Amniotic stem cell (primary cell): ENCODE measurements at places on chromosomes 12 and 14.

- no peak for DNase-seq
Measured at GRCh38 chr12:113795445-113795844, 170.7 kb downstream of the RBM19 start.

DNA sequence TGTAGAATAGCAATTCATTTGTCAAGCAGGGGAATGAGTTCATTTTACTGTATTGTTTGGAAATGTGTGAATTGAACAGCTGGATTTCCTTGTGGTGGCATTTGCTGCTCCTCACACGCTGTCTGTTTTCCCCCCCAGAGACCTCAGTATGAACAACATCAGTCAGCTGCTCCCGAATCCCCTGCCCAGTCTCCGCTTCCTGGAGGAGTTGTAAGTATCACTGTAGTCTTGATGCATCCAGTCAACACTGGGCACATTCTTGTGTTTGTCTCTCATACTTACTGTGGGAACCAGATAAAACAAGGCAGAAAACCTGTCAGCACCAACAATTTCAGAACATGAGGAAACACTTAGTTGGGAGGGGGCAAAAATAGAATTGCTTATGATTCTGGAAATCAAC lies 64.9 kb downstream of the LGR5 start:
- DNase-seq, result no peak

GRCh38 chr14:25521616-25522015 lies 471.7 kb upstream of the STXBP6 start:
- no peak for DNase-seq

DNA sequence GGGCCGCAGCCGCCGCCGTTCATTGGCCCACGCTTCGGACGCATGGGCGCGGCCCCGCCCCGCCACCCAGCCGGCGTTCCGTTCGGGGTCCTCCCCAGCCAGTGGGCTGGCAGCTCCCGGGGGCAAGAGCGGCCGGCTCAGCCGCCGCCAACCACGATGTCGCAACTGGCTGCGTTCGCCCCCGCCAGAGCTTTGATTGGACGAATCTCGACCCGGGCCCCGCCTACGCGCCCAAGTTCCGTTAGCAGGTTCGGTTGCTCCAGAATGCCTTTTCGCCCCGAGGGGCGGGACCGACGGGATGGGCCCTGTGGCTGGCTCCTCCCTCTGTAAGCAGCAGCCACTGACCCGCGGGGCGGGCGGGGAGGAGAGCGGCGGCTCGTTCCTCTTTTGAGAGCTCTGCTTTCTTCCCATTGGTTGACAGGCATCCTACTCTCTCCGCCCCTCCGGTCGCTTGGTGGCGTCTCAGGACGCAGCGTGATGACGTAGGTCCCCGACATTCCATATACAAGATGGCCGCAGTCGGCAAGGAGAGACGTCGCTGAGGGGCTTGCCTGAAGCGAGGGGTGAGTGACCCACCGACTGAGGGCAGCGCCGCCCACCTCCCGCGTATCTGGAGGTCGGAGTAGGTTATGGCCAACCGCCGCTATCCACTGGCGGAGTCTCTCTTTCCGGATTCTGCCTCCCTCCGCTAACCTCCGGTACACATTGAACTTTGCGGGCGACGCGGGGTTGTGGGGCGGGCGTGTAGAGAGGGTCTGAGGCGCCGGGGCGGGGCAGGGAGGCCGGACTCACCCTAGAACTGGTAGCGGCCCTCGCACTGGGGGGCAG lies at the start of gene CCNK:
TSS of gene CCNK (plus strand) at position 493 of the 828 bp plus-strand sequence. CDS start 11,269 bp downstream, outside the sequence.
- peak; percentile 99 for DNase-seq

- peak; percentile 12 for DNase-seq
Measured at GRCh38 chr12:54701940-54702592, 53.9 kb upstream of the DCD start.

- no peak for DNase-seq
Measured at GRCh38 chr14:71187633-71188356, 280.5 kb downstream of the PCNX1 start.

- no peak for DNase-seq
Measured at GRCh38 chr12:32843528-32844095, 53.0 kb downstream of the PKP2 start.
